ENCODE measurements at places on chromosomes 4 and X. TPM values are rescaled to one million over a fixed set of nuclear protein-coding genes. Genes with fewer than 3 reads are reported as not detected.

DNA sequence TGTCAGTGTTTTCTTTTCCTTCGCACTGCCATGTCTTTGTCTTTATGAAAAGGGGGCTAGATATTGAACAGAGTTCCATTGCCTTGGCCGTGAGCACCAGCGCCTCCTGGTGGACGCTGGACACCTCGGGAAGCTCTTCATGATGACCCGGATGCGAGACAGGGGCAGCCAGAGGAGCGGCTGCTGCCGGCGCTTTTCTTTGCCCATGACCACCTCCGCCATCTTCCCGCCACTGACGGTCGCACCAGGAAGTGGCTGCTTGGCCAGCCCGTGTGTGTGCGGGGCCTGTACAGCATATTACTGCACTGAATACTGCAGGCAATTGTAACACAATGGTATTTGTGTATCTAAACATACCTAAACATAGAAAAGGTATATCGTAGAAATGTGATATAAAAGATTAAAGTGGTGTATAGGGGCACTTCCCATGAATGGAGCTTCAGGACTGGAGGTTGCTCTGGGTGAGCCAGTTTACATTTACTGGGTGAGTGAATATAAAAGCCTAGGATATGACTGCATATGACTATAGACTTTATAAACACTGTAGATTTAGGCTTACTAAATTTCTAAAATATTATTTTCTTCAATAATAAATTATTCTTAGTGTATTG lies 15.8 kb upstream of the GRIA2 start:
- DNase-seq = no peak

DNA sequence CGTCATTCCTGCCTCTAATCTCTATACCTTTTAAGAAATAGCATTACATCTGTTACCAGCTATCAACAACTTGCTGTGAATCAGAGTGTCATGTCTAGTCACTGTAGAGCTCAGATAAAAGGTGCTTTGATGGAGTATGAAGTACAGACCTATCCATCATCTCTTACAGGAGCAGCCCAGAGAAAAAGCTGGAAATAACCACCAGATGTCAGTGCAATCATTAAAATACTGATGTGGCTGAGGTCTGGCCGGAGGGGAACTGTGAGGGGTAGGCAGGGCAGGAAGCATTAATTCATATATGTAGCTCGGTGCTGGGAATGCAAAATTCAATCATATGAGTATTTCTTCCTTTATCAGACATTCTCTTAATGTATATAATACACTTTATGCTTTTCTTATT lies 100.6 kb downstream of the AKAP4 start:
- DNase-seq = no peak

DNA sequence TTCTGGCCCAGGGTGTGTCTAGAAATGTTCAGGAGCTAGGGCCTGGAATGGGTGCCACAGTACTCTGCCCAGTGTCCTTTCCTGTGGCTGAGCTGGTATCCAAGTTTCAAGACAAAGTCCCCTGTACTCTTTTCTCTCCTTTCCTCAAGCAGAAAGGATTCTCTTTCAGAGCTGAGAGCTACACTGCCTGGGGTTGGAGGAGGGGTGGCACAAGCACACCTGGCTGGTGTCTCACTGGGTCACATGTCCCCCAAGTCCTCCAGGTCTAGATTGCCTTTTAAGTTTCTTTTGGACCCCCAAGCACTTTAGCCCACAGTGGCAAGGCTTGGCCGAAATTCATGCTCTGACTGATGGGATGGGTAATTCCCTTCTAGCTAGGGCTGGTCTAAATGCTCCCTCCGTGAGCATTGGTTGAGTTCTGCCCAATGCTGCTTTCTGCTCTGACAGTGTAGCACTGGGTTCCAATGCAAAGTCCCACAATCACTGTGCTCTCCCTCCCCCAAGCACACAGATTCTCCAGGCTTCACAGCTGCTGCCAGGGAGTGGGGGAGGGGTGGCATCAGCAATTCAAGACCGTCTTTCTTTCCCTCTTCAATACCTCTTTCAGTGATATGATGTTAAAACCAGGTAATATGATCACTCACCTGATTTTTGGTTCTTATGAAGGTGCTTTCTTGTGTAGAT lies 47.8 kb downstream of the BEX3 start:
- no peak for DNase-seq

- DNase-seq = no peak
Observed at GRCh38 chrX:149248073-149248625, 257.0 kb downstream of the IDS start.

GRCh38 chrX:44915361-44915868 lies 42.4 kb downstream of the KDM6A start:
- DNase-seq = no peak

GRCh38 chrX:151384807-151385206 lies 12.2 kb upstream of the VMA21 start:
- no peak for DNase-seq

GRCh38 chr4:6560416-6561172 lies 14.4 kb upstream of the MAN2B2 start:
- DNase-seq = no peak

DNA sequence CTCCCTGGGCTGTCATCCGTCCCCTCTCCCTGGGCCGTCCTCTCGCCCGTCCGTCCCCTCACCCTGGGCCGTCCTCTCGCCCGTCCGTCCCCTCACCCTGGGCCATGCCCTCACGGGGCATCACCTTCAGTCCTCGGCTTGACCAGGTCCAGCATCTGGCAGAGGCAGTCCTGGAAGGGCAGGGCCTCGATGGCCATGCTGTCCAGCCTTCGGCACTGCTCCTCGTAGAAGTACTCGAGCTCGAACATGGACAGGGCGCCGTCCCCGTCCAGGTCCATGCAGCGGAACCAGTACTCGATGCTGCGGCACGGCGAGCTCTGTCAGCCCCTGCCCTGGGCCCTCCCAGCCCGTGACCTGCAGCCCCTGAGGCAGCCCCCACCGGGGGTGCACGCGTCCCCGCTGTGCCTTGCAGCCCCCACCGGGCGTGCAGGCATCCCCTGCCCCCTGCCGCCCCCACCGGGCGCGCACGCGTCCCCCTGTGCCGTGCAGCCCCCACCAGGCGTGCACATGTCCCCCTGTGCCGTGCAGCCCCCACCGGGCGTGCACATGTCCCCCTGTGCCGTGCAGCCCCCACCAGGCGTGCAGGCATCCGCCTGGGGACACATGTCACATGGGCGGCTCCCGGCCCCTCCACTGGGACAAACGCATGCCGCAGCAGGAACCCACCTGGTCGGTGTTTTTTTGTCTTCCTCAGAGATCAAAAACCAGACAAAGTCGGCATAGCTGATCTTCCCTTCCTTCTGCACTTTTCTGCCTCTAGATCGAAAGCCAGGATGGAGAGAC lies 22.2 kb upstream of the GTPBP6 start:
- DNase-seq = no peak

- DNase-seq = no peak
Observed at GRCh38 chrX:46759645-46759974, 692 bp upstream of the SLC9A7 start.

GRCh38 chrX:68083510-68083909 lies 349.8 kb downstream of the OPHN1 start:
- DNase-seq = no peak

DNA sequence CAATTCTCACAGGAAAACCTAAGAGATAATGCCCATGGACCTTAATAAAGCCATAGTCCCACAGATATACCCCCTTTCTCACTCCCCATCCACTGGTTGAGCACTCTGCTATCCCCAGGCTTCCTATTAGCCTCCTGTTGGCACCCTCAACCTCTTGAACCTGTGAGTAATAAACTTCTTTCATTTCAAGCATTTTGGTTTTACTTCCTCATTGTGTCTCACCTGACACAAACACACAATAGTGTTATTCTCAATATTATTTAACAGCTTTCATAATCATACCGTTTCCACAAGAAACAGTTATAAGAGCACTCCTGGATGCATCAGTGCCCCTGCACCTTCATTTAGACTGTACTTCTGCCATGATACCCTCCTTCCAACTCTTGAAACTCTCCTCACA lies 56.8 kb downstream of the TRPC5 start:
- no peak for DNase-seq

DNA sequence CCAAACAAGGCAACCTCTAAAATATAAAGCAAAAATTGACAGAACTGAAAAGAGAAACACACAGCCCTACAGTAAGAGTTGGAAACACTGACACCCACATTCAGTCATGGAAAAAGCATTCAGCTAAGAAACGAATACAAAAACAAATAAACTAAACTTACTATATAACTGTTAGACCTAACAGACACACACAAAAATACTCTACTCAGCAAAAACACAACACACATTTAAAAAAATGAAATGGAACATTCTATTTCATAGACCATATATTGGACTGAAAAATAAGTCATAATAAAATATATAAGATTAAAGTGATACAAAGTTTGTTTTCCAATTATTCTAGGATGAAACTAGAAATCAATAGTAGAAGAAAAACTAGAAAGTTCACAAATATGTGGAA lies 488.8 kb upstream of the POU3F4 start:
- no peak for DNase-seq

DNA sequence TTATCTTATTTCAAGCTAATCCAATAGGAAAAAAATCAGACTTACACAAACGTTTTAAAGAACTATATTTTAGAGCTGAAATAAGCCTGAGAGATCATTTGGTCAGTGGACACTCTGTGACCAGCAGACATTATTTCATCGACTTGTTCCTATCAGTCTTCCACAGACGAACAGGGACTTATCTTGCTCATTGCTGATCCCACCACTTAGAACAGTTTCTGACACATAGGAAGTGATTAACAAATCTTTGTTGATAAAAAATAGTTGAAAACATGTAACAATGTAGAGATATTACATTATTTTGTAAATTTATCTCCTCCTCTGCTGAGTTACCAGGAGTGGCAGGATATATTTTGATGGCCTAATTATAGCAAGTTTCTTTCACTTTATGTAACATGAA lies 65.8 kb downstream of the TAPT1 start:
- no peak for DNase-seq

GRCh38 chr4:32519060-32519459 lies 1798.9 kb downstream of the PCDH7 start:
- DNase-seq = peak; percentile 2

- DNase-seq = no peak
Observed at GRCh38 chr4:15753786-15754185, 24.3 kb upstream of the CD38 start.

- no peak for DNase-seq
Observed at GRCh38 chr4:57094832-57095223, 15.4 kb downstream of the IGFBP7 start.

DNA sequence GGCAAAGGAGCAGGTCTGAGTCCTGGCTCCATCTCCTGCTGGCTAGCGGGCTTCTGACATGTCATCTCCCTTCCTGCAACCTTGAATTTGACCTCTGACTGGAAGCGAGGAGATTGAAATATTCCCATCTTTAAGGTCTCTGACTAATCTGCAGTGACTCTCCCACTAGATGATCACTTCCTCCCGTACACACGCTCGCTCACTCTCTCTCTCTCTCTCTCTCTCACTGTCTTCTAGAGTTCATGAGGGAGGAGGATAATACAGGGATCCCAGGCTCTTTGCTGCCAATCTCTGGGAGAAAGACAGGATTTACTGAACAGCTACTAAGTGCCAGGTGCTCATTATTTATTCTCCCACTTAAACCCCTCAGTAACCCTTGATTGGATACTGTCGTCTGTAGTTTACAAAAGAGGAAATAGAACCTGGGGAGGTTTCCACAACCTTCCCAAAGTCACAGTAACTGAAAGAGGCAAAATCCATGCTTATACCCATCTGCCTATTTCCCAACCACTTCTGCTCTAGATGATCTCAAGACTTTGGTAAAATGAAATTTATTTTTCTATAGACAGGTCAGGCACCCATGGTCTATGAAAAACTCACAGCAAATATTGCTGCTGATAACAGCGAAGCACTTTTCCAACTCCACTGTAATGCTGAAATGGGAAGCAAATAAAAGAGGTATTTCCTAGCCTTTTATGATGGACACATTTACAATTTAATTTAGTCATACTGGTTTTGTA lies 193.5 kb upstream of the C1QTNF7 start:
- no peak for DNase-seq

DNA sequence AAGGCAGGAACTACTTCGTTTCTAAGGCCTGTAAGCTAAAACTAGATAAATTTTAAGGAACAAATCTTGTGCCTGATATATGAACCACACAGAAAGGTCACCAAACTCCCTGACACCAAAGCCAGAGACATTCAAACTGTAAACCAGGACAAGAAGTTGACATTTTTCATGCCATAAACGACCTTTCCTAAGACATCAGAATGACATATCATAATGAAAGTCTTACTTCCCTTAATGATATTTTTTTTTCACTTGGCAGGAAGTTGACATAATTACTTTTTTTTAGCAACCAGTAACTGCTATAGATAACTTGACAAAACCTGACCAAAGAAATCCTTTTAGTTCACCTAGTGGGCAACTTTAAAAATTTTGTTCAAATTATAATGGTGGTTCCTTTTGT lies 231.5 kb upstream of the AGTR2 start:
- no peak for DNase-seq

- DNase-seq = no peak
Observed at GRCh38 chr4:176879380-176880116, 86.8 kb upstream of the VEGFC start.

- no peak for DNase-seq
Observed at GRCh38 chr4:169039251-169039954, 29.3 kb upstream of the CBR4 start.

DNA sequence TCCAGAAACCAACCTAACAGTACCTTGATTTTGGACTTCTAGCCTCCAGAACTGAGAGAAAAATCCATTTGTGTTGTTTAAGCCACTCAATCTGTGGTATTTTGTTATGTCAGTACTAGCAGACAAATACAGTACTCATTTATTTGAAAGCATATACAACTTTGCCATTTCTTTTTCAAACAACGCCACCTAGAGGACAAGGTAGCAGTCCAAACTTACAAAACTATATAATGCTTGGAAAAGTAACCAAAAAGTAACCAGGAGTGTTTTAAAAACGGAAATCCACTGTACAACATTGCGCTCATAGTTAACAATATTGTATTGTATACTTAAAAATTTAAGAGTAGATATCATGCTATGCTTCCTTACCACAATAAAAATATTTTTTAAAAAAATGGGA lies 37.0 kb upstream of the FGF13 start:
- DNase-seq = no peak

GRCh38 chrX:72002875-72003274 lies 92.2 kb downstream of the NHSL2 start:
- DNase-seq = no peak

DNA sequence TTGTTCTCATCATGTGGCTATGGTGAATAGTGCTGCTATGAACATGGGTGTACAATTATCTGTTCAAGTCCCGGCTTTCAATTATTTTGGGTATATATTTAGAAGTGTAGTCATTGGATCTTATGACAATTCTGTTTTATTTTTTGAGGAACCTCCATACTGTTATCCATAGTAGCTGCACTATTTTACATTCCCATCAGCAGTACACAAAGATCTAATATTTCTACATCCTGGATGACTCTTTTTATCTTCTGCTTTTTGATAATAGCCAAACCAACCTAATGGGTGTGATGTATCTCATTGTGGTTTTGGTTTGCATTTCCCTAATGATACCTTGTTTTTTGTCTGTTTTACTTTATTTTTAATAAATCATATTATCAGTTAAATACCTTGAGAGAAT lies 12.9 kb upstream of the IL13RA1 start:
- no peak for DNase-seq

FAM149A gene
- polyA plus RNA-seq = 16.1 TPM

LRP2BP gene
- polyA plus RNA-seq = 0.41 TPM

BANK1 gene
- 1.5 TPM for polyA plus RNA-seq

HTR2C gene
- polyA plus RNA-seq = 0.01 TPM

KLB gene
- 0.48 TPM for polyA plus RNA-seq

TNIP2 gene
- polyA plus RNA-seq = 49.8 TPM

SLC9B2 gene
- polyA plus RNA-seq = 14.9 TPM

BRS3 gene
- 0.10 TPM for polyA plus RNA-seq

SLC6A8 gene
- 76.1 TPM for polyA plus RNA-seq
